GM23248 (cell line): ENCODE measurements at places on chromosomes 7 and 10. TPM values are rescaled to one million over a fixed set of nuclear protein-coding genes. Genes with fewer than 3 reads are reported as not detected.

DNA sequence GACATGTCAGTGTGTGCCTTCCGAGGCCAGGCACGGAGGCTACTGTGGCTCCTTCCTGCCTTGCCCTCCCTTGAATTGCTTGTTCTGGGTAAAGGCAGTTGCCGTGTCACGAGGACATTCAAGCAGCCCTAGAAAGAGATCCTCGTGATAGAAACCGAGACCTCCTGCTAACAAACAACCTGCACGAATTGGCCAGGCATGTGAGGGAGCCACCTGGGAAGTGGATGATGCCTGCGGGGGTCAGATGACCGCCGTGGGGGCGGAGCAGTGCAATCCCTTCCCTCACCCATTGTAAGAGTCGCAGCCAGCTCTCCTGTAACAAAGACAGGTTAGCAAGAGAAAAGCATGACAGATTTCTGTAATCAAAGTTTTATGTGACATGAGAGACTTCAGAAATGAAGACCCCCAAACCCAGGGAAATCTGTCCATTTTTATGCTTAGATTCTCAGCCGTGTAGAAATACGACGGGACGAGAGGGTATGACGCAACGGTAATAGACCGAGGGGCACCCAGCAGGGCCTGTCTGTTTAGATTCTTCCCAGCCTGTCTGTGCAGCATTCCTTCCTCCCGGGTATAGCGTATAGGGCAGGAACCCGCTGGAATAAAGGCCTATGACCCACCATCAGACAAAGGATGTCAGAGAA, 241.7 kb downstream of the GATA3 start:
- DNase-seq, result no peak

DNA sequence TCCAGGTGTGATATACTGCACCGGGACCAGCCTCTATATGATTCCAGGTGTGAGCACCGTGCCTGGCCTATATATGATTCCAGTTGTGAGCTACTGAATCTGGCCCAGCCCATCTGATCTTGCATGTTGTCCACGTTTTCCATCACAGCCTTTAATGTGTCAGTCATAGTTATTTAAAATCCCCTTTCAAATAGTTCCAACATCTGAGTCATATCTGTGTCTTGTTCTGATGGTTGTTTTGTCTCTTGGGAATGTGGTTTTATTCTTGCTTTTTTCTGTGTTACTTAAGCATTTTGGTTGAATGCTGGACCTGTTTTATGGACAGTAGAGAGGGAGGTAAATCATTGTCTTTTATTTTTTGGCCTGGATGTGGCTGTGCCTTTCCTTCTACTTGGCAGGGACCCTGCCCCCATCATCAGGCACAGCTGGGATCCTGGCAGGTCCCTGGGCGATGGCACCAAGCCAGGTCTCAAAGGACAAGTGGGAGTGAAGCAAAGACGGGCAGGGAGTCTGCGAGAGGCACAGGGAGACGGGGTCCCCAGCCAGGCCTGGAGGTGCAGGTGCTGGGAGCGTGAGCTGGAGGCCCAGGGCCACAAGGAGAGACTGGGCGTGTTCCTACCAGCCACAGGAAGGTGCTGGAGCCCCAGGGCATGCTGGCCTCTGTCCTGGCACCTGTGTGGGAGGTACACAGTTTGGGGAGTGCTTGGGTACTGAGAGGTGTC, 94.7 kb downstream of the DYNC2I1 start:
- DNase-seq, result no peak

GRCh38 chr10:100751211-100751933, 6.0 kb downstream of the PAX2 start:
- DNase-seq, result no peak

- DNase-seq, result peak; percentile 10
Observed at GRCh38 chr7:146116521-146117222, at the start of gene CNTNAP2. TSS of gene CNTNAP2 (plus strand) at chr7:146116801. CDS start at chr7:146116877, 76 bp downstream.

DNA sequence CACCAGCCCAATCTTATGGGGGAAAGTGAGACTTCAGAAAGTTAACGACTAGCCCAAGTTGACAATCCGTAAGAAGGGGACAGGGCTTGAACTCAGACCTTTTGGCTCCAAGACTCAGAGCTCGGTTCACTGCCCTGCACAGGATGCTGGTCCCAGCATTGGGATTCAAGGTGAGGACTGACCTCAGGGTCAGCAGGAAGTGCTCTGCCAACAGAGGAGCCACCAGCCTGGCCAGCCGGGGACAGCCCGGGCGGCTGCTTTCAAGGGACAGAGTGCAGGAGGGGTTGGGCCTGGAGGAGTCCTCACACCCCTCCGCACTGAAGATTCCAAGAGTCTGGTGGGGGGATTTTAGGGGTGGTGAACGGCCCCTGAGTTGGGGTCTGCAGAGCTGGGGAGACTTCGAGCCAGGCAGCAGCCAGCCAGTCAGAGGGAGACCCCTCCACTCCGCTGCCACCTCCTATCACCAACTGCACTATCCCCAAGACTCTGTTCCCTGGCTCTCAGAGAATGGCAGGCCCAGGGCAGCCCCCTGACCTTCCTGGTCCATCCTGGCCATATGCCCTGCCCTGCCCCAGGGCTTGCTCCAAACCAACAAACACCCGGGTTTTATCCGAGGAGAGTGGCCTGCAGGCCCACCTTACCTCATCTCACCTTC, 19.7 kb downstream of the TLL2 start:
- no peak for DNase-seq

The THSD7A gene
- not detected in 2 replicates for total RNA-seq

The CPA2 gene
- not detected in 2 replicates for total RNA-seq
